CD8-positive, alpha-beta T cell (primary cell): ENCODE measurements at places on chromosomes 2 and 18.

- DNase-seq = no peak
These were observed 53.4 kb upstream of the SCN1A start for GRCh38 chr2:166180951-166181812.

DNA sequence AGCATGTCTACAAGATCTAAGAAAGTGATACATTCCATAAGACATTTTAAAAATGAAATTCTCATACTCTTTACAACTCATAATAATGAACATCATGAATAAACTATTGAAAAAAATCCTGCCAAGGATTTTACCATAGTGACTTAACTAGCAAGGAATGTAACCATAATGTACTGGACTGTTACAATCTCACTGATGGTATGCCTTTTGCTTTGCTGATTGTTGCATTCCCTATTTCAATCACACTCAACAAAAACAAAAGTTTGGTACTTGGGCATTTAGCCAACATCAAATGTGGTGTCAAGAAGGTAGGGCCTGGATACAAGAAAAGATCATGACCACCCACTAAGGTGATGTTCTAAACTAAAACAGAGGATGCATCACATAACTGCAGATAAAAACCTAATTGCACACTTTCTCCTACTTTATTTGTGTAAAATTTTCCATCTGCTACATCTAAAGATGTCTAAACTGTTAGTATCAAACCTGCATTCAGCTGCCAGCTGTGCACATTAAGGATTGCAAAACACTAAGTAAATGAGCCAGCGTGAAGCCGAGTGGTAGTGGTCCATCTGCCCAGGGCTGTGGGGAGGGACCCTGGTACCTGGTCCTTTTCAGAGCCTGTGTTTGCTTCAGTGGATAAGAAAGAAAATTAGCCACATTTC, 564.4 kb downstream of the ZEB2 start:
- no peak for DNase-seq

GRCh38 chr2:54789878-54790277, 66.4 kb downstream of the EML6 start:
- DNase-seq = no peak

GRCh38 chr2:26630669-26631360, 10.4 kb downstream of the CIB4 start:
- DNase-seq = no peak

DNA sequence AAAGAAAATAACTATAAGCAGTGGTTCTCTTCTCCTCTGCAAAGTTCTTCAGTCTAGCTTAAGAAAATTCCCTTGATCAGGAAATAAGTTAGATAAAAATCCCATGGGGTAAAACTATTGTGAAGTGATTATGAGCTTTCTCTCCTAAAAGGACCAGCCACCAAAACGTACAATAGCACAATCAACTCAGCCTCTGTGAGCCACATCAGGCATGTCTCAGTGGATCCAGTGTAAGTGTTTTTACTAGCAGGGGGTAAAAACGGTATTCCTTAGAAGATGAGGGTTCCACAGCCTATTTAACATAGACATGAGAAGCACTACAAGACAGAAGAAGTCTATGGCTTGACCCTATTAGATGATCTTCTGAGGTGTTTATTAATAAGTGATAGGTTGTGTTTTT, 503.2 kb downstream of the PIK3C3 start:
- DNase-seq = no peak

DNA sequence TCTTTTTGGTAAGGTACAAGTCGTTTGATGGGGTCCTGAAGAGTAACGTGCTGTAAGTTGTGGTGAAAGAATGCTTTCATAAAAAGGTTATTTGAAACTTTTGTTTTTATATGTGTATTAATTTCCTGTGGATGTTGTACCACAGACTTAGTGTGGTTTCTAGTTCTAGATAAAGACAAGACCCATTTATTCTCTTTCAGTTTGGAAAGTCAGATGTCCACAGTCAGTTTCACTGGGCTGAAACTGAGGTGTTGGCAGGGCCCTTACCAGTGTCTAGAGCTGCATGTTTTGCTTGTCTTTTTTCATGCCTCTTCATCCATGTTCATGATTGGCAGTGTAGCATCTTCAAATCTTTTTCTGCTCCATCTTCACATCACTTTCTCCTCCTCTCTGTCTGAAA, 22.1 kb upstream of the DOCK10 start:
- DNase-seq = no peak

DNA sequence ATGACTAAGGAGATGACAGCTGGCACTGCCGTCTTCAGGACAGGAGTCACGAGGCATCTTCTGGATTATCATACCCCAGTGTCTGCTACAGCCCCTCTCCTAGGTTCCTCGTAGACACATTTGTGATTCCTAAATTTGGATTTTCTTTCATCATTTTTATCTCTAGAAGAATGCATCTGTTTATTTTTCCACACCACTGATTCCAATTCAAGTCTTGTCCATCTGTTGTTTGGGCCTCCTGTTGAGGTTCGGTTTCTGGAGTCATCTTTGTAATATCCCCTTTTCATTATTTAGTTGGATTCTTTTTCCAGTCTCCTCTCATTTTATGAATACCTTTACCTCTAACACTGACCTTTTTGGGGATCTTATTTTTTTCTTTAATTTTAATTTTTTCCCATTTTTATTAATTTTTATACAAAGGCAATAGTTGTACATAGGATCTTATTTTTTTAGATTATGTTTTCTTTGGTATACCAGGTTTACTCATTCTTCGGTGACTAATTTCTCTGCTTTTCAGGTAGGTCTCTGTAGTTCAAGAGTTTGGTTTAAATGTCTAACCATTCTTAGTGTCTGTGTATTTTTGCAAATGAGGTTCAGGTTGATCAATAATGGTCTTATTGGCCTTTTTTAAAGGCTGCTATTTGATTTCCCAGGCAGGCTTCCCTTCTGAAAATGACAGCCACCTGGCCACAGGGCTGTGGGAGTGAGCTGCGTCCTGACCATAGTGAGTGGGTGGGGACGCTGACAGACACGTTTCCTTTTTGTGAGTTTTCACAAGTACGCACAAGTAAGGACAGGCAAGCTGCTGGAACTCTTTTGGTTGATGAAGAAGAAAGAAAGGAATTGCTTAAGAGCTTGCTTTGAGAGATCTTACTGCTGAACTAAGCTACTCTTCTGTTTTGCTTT, 34.5 kb downstream of the FARP2 start:
- no peak for DNase-seq

DNA sequence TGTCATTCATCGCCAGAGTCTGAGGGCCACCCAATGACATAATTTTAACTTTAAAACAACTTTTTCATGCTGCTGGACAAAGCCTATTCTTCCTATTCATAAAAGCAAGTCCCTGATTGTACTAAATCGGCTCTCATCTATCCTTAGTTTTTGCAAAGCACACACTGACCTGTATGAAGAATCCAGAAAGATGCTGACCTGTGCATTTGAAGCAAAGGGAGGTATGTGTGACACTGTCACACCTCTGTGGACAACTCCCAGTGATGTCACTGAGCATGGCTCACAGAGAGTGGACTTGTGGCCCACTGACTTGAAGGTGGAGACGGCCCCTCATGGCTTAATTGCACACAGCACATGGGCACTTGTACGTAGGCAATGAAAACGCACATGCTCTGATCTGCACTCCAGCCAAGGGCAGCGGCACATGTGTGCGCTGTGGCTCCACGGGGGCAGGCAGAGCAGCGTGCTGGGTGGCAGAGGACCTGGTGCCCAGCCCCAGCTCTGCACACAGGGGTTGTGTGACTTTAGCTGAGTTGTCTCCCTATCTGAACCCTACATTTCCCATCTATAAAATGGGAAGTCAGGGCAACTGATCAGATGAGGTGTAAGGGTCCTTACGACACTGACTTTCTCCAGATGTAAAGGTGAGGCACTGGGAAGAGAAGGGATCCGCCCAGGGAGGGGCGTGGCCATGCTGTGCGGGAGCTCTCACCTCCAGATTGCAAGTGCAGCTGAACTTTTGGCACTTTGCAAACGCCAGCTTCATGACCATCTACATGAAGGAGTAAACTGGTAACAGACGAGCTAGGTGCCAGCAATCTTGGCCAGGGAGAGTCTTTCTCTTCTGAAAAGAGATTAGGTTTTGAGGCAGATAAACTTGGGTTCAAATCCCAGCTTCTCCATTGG, 14.3 kb upstream of the ODC1 start:
- DNase-seq = no peak

- no peak for DNase-seq
These were observed 60.7 kb downstream of the PRELID3A start for GRCh38 chr18:12468445-12468844.

DNA sequence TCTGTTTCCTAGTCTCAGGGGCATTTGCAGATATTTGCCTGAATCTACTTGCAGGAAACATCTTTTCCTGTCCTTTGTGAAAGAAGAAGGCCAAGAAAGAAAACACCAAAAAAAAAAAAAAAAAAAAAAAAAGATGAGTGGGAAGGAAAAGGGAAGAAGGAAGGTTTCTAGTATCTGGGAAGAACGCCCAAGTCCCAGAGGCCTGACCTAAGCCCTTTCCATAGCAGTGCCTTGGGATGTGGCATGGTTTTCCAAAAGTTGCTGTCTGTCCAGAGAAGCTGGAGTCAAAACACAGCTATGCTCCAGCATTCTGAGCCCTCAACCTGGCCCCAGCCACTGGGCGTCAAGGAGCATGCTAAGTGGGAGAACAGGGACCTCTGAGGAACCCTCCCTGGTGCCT, 123.5 kb downstream of the INHBB start:
- DNase-seq = no peak

DNA sequence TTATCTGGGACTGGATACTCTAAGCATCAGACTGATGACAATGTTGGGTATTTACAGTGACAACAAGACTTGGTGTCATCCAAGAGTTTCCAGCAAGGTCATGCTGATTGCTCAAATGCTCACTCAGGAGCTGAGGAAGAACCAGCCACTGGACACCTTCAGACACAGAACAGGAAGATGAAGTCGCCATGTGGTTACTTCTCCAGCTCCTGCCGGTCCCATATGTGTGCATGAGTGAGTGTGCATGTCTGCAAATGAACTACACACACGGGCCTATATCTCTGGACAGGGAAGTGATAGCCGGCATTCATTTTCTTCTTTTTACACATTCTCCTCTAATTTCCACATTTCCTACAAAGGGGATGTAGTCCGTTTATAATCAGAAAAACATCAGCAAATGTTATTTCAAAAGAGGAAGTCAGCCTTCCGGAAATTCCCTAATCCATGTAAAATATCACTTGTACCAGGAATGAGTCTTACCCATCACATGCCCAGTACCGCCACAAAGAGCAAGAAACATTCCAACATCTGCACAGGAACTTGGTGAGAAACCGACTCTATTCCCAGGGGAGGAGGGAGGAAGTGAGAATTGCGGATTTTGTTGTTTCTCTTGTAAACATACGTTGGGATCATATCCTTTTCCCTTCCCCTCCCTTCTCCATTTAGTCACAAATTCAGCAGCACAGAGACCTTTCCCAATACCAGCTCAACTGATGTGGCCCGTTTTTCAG, 10.8 kb downstream of the RFX8 start:
- DNase-seq = no peak

DNA sequence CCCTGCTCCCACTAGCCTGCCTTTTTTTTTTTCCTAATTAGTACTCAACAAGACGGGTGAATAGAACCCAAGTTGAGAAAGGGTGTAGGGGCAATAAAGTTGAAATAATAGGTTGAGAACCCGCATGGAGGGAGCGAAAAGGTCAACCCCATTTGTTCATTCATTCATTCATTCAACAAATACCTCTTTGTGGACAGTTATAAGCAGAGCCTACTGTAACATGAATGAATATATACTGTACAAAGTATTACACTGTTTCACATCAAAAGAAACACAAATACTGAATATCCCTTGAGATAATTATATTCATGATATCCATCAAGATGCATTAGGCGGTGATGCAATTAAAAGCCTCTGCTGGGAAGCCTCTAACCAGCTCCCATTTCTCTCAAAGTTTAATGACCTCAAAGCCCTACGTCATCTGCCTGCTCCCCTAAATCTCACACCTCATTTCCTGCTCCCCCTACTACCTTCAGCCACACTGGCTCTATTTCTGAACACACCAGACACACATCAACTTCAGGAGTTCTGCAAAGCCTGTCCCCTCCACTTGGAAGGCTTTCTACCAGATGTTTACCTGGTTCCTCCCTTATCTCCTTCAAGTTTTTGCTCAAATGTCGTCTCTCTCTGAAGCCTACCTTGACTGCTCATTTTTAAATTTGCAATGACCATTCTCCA, 1.4 kb upstream of the NBAS start:
- no peak for DNase-seq

DNA sequence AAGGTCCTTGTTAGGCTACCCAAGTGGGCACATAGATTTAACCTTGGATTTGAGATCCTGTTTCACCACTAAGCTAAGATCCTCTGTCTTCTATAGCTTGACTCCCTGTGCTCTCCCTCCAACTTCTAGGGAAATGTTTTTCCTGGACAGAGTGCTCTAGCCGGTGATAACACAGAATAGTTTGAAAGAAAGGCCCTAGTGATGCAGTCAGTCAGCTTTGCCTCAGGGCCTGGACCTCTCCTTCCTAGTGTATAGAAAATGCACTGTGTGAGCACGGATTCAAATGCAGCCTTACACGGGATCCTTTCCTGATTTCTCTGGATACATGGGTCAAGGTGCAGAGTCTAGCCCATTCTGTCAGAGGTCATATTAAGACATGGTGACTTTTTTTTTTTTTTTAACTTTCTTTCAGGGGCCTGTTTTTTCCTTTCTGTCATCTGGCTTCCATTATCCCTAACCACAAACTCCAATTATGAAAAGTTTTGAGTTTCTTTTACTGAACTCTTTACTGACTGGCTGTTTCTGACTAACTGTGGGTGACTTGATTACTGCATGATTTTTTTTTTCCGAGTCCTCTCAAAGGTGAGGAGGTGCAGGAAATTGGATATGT, 122.6 kb downstream of the LRP1B start:
- no peak for DNase-seq

- DNase-seq = no peak
These were observed 2.7 kb downstream of the TNS1 start for GRCh38 chr2:218000136-218000535.

DNA sequence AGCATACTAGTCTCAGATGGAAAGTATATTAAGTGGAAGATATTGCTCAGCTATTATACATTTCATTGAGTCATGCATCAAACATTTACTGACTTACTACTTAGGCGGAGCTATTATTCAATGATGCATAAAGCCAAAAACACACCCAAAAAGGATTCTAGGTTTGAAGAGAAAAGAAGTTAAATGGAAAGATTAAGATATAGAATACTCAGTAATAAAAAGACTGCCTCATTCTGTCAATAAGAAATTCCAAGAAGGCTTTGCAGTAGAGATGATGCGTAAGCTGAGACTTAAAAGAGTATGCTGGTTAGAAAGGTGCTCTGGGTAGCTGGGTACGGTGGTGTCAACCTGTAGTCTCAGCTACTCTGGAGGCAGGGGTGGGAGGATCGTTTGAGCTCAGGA, 27.6 kb downstream of the STK17B start:
- DNase-seq = no peak

GRCh38 chr2:240235149-240235803, 94.8 kb upstream of the OTOS start:
- no peak for DNase-seq

- DNase-seq = no peak
These were observed 47.5 kb upstream of the ASB1 start for GRCh38 chr2:238379096-238379810.

GRCh38 chr2:235690809-235691450, 197.1 kb downstream of the AGAP1 start:
- no peak for DNase-seq
